ENCODE measurements at places on chromosomes 7 and 10.

GRCh38 chr10:126315494-126316177, 72.6 kb downstream of the ADAM12 start:
- DNase-seq: no peak

DNA sequence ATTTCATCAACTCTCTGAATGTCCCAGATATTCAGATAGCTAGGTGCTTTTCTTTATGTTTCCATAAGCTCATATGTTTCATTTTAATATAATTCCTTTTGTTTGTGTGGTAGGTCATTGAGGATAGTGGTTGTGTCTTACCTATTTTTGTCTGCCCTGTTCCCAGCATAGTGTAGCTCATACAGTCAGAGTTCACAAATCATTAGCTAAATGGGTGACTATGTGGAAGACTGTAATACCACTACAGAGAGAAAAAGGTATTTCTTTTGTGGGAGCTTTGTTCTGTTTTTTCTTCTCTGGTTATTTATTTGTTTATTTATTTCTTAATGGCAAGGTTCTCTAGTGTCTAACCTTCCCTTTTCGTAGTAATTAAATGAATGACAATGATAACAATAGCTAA, 39.8 kb downstream of the EXOC4 start:
- DNase-seq: no peak

DNA sequence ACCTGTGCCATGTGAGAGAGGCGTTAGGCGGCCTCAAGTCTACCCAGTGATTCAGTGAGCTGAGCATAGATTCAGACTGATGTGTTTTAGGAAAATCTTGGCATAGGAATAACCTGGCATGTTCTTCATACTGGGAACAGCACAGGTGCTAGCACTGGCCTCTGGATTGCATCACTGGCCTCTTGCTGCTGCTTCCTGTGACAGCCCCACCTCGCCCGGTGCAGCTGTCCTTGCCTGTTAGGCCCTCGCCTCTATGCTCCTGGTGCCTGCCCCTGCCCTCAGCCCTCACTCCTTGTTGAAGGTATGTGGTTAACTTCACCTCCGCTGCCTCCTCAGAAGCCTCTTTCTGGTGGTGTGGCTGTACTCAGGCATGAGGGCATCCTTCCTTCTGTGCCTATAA, 46.2 kb downstream of the BLNK start:
- no peak for DNase-seq

- DNase-seq: no peak
Measured at GRCh38 chr10:100216006-100216405, 13.4 kb downstream of the CHUK start.

GRCh38 chr7:55563596-55564325, 8.5 kb downstream of the VOPP1 start:
- no peak for DNase-seq

- DNase-seq: no peak
Measured at GRCh38 chr7:110854651-110855050, 236.3 kb upstream of the LRRN3 start.

DNA sequence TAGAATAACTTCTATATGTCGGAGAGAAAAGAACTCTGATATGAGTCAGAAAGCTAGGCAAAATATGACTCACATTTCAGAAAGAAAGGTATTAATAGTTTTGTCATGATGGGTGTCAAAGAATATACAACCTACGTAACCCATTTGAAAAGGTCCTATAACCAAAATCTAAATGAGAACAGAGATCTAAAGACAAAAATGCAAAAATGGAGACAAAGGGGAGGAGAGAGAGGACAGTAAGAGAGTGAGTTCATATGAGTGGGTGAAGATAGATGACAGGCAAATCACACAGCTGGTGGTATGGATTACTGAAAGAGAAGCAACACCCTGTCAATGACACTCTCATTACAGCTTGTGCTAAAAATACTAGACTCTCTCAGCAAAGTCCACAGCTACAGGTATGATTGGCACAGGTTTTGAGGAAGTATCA, 25.6 kb downstream of the ANKMY2 start:
- DNase-seq: no peak

DNA sequence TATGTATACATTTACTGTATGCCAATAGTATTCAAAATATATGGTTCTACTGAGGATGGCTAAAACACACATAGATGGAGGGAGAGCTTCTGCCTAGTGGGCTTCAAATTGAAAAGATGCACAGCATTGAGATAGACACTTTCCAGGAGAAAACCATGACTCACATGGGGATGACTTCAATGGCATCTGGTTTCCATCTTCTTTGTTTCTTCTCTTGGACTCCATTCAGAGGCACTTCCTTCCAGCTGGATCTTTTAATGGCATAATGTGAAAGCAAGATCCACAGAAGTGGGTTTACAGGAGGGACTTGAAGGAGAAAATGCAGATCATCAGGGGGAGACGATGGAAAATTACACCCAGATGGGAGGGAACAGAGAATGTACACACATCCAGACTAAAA, 84.9 kb downstream of the ZNF365 start:
- no peak for DNase-seq

DNA sequence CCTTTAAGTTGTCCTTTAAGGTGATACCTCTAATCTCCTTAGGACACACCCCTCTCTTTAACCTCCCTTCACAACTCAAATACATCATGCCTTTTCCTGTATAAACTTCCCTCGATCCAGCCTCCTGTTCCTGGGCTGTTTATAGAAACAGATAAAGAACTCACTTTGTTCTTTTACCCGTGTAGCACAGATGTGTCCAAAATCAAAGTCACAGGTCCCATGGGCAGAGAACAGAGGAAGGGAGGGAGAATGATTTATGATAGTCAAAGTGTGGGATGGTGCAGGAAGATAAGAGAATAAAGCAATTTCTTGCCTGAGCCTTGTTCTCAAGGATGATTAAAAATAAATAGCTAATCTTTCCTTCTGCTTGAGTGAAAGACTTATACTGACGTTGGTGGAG, 50.3 kb upstream of the CABCOCO1 start:
- DNase-seq: no peak

DNA sequence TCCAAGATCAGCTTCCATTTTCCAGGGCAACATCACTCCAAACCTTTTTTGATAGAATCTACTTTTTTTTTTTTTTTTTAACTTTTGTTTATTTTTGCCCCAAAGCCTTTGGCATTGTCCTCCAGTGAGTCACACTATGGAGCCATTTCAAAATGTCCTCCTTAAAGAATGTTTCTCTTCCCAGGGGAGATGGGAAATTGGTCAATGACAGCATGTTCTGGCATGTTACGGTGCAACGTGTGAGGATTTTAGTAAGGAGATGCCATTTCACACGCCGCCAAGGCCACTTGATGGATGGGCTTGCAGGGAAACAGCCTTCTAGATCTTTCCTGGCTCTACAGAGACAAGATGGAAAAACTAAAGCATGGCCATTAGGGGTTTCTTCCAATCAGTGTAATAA, 30.7 kb upstream of the TRIL start:
- DNase-seq: no peak

- DNase-seq: no peak
Measured at GRCh38 chr10:133350950-133351329, 3.8 kb downstream of the PRAP1 start.

Measured in T-helper 1 cell (primary cell).